ENCODE measurements at places on chromosomes 6 and 20. TPM values are rescaled to one million over a fixed set of nuclear protein-coding genes. Genes with fewer than 3 reads are reported as not detected.

GRCh38 chr6:129356129-129356528, 353.8 kb downstream of the ARHGAP18 start:
- DNase-seq = no peak

DNA sequence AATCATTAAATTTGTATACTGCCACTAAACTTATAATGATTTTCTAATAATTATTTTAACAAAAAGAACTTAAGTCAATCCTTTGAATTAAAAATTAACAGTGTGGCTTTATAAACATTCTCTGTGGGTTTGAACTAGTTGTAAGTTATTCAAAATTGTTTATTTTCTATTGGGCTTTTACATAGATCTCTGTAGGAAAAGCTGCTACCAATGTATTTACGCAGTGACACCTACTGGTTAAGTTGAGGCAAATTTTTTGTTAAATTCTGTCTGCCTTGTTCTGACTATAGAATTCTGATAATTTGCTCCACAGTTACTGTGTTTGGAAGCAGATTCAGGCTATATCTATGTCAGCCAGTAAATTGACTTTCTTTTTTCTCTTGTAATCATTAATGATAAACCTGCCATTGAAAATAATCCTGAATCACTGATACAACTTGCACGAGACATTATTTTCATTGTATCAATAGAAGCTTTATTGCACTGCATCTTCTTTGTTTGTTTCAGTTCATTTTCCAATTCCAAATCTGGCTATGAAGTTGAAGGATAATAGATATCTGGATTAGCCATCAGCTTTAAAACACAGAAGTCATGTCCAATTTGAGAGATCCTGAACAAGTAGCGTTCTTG, 66.0 kb upstream of the UTRN start:
- no peak for DNase-seq

The CGA gene
- not detected for total RNA-seq

The GJA10 gene
- not detected for total RNA-seq

Data from CD8-positive, alpha-beta T cell (primary cell).